ENCODE measurements at places on chromosomes 7 and 10.

GRCh38 chr7:22551768-22552513, 52.0 kb upstream of the STEAP1B start:
- no peak for DNase-seq

DNA sequence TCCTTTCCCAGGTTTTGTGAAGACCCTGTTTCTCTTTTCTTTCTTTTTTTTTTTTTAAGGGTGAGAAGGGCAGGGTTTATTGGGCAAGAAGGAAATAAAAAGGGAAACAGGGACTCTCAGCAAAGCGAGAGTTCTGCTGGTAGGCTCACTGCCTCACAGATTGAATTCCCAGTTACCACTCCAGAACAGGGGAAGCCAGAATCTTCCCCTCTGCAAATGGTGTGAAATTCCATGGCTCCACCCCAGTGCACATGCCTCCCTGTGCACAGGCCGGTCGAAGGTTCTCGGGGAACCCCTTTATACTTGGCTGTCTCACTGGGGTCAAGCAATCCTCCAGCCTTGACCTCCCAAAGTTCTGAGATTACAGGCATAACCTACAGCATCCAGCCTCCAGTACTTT, 10.5 kb upstream of the GUSB start:
- DNase-seq: no peak

DNA sequence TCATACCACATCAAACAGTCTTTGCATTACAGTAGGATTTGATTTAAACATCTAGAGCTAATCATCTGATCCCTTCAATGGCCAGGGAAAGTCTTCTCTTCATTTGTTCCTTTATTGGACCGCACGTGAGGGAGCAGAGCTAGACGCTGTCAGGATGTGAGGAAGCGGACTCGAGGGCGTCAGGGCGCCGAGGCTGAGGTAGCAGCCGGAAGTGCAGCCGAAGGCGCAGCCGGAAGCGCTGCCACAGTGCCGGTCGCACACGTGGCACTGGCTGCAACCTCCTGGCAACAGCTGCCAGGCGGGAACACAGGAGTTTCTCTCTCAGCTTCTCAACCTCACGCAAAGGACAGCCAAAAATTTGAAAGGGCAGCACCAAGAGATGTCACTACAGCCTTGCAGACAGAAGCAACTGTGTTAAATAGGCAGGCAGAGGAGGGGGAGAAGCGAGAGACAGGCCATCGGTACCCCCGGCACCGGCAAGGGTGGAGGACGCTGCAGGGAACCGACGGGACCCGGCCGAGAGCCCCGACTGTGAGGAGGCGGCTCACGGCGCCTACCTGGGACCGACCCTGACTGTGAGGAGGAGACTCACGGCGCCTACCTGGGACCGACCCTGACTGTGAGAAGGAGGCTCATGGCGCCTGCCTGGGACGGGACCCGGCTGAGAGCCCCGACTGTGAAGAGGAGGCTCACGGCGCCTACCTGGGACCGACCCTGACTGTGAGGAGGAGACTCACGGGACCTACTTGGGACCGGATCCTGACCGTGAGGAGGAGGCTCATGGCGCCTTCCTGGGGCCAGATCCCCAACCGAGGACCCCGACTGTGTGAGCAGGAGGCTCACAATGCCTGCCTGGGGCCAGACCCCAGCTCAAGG, 32.3 kb downstream of the VIPR2 start:
- no peak for DNase-seq

DNA sequence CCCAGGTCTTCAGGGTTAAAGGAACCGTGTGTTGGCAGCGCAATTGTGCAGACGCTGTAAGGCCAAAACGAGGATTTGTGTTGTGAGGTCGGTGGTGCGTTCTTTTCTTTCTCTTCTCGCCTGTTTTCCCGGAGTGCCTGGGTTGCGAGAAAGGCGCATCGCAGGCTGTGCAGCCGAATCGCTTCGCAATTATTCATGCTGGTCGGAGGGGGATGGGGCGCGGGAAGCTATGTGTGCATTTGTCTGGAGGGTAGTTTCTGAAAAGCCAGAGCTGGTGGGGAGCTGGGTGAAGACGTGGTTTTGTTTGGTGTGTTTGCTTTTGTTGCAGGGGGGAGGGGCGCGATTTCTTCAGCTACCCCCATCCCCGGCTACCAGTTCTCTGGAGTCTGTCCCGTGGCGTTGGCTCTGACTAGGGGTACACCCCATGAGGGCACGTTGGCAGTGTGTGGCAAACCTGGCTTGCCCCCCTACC, 2.1 kb downstream of the MXI1 start:
- DNase-seq: peak; percentile 79

- DNase-seq: no peak
Measured at GRCh38 chr10:11140963-11141362, 123.3 kb downstream of the CELF2 start.

GRCh38 chr7:157513682-157514081, 176.9 kb downstream of the DNAJB6 start:
- no peak for DNase-seq

DNA sequence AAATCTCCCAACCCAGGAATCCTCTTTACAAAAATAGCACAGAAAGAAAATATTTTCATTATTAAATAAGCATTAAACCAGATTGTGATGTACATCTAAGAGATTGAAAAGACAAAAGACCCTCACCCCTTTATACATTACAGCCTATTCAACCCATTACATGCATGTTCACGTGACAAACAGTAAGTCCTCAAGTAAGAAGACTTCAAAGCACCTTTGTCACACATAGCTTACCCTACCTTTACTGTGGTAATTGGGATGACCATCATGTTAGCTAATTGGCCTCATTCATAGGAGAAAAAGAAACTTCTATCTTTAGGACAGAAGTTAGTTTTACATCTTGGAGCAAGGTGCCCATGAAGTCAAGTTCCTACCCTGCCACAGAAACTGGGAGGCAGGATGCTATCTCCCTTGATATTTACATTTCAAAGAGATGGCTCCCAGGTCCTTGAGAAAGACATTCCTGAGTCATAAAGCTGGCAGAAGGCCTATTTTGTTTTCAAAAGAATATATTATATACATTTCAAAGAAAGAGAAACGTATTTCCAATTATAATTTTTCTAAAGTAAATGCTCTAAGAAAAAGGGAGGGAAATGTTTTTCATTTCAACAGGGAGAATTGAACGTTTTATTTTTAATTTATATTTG, 48.1 kb downstream of the GNAI1 start:
- DNase-seq: no peak

GRCh38 chr10:88386204-88386788, 196.8 kb downstream of the RNLS start:
- no peak for DNase-seq

DNA sequence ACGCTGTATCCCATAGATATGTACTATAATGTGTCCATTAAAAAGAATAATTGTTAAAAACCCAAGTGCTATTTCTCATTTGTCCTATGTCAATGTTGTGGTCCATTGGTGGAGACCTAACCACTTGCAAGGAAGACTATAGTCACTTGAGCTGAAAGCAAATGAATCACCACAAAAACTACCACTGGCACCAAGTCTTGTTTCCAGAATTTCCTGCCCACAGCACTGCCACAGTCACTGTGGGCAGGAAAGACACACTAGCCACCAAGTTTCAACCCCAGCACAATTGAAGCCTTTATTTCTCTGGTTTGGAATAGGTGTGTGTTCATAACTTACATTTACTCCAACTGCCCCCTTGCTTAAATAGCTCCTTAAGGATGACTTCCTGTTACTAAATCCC, 12.4 kb downstream of the DIP2C start:
- DNase-seq: no peak

GRCh38 chr7:4071370-4072058, 610.6 kb upstream of the FOXK1 start:
- no peak for DNase-seq

- no peak for DNase-seq
Measured at GRCh38 chr10:114009281-114009996, 34.2 kb upstream of the ADRB1 start.

GRCh38 chr7:35623381-35623780, 71.6 kb downstream of the HERPUD2 start:
- no peak for DNase-seq

- no peak for DNase-seq
Measured at GRCh38 chr7:14858410-14858809, 44.1 kb downstream of the DGKB start.

GRCh38 chr7:41787651-41788350, 84.9 kb upstream of the INHBA start:
- DNase-seq: no peak

DNA sequence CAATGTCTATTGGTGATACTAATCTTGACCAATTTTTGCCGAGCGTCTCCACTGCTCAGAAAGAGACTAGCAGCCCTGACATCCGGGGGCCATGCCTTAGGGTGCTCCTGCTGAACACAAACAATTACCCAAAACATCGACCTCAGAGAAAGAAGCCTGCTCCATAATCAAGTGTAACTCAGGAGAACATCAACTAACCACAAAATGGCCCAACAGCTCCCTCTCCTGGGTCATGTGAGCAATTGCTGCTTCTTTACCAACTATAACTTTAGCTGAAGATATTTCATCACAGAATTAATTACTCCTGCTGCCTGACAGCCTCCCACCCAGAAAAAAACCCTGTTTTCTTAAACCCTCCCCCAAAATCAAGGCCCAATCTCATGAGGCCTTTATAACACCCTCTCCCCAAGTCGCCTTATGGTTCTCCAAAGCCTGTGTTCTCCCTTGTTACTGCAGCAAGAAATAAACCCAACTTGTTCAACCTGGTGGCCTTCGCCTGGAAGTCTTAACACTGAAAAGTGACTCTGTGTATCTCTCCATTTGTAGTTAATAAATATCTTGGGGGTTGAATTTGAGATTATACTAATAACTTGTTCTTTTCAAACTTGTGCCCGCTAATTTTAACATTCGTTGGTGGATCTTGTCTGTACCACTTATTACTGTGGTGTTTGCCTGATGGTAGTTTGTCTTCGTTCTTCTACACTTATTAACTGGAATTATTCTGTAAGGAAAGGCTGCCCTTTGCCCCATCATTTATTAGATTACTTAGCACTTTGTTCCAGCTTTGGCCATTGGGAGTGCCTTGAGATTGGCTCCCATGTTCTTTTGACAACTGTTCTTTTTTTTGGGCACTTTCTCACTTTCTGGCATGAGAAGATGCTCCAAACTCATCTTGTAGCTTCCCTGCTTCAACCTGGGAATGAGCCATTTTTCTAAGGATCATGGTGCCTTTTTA, 21.2 kb upstream of the RAMP3 start:
- DNase-seq: peak; percentile 35

GRCh38 chr10:63889803-63890202, 368.6 kb downstream of the REEP3 start:
- DNase-seq: no peak

- DNase-seq: no peak
Measured at GRCh38 chr7:69673074-69673473, 74.8 kb downstream of the AUTS2 start.

All from CD8-positive, alpha-beta memory T cell (primary cell).